ENCODE measurements at places on chromosomes 11 and 22.

DNA sequence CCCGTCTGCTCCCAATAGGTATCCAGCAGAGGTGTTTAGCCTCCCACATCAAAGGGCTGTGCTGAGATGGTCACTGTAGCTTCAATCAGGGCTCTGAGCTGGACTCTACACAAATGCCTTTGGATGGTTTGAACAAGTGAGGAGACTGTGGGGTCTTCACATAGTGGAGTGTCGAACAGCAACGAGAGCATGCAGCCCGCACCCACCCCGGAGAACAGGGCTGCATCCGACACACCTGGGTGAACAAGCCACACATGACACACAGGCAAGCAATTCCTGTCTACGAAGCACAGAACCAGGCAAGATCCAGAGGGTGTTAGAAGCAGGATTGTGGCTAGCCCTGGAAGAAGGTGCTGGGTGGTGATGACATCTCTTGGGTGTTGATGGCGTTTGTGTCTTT, 58.0 kb upstream of the FGF3 start:
- DNase-seq = no peak

DNA sequence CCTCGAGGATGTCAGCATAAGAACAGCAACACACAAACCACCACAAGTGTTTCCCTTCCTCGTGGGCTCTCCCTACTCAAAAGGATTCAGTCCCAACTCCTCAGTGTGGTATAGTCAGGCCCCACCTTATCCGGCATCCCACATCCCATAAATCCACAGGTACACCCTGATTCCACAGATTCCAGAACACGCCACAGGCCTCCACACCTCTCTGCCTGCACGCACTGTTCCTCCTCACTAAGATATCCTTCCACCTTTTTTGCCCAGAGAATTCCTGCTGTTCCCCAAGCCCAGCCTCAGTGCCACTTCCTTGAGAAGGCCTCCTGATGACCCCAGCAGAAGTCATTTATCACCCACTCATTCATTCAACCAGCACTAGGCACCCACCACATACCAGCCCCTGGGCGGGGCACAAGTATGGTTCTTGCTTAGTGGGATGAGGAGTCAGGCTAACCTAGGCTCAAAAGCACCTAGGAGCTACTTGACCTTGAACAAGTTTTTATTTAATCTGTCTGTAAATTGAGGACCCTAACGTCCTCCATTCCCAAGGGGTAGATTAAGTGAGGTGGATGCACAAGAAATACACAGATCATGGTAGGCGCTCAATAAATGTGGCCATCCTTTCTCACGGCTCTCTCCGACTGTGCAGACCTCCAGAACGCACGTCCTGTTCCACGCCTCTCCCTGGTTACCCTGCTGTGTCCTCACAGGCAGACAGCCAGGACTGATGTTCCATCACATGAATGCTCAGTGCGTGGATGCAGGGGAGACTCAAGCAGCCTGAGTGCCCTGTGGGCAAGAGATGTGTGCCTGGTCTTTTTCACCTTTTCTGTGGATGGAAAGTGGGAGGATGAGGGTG, 2.1 kb upstream of the KCNJ4 start:
- DNase-seq = no peak

DNA sequence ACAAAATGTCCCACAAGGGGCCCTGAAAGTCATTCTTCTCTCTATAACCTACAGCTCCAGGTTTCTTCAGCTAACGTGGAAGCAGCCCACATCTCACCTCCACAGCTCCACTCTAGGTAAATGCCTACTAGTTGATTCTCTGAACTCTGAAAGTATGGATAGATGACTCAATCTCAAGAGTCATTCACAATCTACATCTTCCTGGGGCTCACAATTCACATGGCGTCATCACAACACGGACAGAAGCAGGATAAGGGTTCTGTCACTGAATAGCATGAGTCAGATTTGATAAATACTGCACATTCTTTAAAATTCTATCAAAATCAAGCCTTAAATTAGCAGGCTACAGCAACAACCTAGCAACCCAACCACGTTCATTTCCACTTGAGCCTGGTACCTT, 96.3 kb downstream of the PLEKHA7 start:
- no peak for DNase-seq

DNA sequence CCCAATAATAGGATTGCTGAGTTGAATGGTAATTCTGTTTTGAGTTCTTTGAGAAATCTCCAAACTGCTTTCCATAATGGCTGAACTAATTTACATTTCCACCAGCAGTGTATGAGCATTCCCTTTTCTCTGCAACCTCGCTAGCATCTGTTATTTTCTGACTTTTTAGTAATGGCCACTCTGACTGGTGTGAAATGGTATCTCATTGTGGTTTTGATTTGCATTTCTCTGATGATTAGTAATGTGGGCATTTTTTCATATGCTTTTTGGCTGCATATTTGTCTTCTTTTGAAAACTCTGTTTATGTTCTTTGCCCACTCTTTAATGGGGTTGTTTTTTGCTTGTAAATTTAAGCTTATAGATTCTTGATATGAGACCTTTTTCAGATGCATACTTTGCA, 97.4 kb downstream of the FDX1 start:
- DNase-seq = no peak

DNA sequence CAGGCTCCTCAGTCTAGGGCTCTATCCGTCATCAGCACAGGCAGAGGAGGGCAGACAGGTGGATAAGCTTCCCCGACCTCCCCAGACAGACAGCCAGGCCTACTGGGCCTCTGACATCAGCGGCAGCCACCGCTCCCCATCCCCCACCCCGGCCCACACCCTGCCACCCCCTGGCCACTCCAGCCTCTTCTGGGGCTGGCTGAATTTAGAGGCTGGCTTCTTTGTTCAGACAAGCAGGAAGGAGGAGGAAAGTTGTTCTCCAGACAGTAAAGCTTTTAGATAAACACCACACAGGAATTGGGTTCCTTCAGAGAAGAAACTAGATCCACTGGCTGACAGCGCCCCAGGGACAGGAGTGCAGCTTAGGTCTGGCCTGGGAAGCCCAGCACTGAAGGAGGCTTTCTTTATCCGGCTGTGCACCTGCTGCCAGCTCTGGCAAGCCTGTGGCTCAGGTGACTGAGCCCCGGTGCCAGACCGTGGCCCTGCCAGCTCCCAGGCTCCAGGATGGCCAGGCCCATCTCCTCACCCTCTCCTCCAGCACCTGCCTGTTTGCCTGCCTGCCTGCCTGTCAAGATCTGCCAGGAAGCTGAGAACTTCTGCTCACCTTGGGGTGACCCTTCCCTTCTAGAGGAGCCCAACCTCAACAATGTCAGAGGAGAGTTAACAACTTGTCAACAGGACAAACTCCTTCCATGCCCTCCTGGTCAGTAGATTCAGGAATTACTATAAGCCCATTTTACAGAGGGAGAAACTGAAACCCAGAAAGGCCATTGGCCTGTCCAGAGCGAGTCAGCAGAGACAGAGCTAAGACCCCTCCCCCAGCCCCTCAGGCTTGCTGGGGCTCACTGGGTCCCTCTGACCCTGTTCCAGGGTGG, 44.0 kb upstream of the KLHL35 start:
- DNase-seq = no peak

GRCh38 chr11:107496011-107496410, 38.4 kb upstream of the CWF19L2 start:
- no peak for DNase-seq

- no peak for DNase-seq
Measured at GRCh38 chr11:122345586-122345985, 229.6 kb upstream of the BLID start.
